ENCODE measurements at places on chromosomes 7 and 10.

DNA sequence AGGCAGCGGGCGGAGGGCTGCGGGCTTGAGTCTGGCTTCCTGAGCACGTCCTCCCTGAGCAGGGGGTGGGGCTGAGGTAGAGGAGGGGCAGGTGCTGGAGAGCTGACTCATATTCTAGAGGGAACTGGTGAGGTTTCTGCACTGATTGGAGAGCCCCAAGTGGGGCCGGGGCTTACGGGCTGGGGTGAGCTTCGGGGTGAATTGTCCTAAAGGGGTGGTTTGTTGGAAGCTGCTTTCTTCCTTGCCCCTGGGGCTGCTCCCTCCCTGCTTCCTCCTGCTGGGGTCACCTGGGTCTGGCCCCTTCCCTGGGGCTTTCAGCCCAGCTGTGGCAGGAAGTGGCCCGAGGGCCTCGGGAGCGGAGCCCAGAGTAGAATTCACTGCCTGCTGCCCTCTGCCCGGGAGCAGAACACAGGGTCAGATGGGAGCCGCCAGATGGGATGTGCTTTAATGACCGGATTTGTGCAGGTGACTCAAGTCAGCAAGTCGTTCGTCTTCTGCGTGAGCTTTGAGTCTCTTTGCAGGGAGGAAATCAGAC, 48.6 kb downstream of the FAM20C start:
- no peak for DNase-seq

DNA sequence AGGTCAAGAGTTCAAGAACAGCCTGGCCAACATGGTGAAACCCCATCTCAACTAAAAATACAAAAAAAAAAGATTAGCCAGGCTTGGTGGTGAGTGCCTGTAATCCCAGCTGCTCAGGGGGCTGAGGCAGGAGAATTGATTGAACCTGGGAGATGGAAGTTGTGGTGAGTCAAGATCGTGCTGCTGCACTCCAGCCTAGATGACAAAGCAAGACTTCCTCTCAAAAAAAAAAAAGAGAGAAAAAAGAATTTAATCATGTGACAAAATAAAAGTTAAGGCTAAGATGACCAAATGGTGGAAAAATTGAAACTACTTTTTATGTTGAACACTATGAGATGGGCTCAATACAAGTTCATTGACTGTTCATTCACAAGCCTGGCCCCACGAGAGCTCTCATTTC, 141.1 kb upstream of the WDR11 start:
- DNase-seq = no peak

DNA sequence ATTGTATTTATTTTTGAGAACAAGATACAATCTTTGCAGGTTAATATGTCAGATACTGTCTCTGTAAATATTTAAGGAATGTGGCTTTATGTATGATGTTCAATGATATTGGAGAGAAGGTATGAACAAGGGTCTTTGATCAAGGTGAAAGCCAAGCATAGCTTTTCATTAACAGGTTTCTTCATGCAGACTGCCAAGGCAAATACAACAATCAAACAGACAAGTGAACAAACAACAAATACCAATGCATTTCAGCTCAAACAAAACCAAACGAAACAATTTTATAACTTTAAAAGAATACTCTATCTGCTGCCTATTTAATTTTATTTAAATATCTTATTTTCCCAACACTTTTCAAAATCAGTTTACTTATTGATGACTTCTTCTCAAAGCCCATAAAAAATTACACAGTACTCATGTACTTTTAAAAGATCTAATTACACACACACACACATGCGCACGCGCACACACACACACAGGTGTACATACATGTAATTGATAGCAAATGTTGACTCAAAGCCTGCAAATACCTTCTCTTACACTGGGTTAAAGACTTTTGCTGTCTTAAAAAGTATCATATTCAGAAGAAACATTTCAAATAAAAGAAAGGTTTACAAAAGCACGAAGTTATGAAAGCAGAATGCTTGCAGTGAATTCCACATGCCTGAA, 201.1 kb upstream of the CCDC6 start:
- DNase-seq = no peak

DNA sequence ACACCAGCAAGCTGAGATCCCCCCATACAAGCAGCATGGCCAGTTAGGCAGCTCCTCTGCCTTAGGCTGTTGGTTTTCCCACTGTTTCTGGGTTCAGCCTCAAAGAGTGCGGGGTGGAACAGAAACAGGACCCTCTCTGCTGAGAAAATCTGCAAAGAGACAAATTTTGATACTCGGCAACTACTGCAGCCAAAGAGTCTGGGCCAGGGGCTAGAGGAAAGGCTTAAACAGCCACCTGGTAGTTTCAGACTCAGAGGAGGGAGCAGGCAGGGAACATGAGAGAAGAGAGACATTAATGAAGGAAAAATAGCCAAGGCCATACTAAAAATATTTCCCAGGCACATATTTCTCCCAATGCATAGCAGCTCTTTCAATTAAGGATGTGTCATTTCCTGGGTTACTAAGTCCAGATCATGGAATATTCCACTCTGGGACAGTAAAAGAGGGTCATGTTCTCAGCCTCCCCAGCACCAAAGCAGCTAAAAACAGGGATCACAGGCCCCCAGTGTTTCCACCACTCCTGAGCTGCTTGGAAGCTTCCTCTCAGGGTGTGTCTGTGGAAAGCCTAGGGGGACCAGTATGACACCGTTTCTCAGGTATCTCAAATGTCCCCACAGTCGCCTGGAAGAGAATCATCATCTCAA, 29.8 kb downstream of the PDLIM1 start:
- DNase-seq = peak; percentile 88

- DNase-seq = no peak
These were observed 8.4 kb upstream of the STK32C start for GRCh38 chr10:132316133-132316532.

GRCh38 chr10:31760674-31761081, 168.0 kb downstream of the ARHGAP12 start:
- no peak for DNase-seq

GRCh38 chr7:150514748-150515222, at the start of gene GIMAP7:
TSS of gene GIMAP7 (plus strand) at chr7:150514872. CDS start at chr7:150519975, 5,103 bp downstream.
- no peak for DNase-seq

- DNase-seq = no peak
These were observed 172.7 kb downstream of the NEURL1 start for GRCh38 chr10:103666087-103666761.

DNA sequence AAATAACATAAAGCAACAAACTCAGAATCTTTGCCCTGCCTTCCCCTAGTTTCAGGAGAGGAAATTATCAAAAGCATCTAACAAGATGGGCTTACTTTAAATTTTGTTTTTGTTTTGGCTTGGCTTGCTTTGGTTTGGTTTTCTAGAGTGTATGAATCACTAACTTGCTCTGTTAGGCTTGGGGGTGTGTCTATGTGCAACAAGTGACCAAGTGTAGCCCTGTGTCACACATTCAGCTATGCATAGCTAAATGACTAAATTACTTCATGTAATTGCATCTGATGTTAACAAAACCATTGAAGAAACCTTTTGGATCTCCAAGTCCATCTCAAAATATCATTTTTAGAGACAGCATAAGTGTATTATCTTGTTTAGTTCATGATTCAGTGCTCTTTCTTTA, 251.0 kb downstream of the TFEC start:
- peak; percentile 9 for DNase-seq

- DNase-seq = no peak
These were observed 23.7 kb downstream of the ZNF775 start for GRCh38 chr7:150402671-150403321.

DNA sequence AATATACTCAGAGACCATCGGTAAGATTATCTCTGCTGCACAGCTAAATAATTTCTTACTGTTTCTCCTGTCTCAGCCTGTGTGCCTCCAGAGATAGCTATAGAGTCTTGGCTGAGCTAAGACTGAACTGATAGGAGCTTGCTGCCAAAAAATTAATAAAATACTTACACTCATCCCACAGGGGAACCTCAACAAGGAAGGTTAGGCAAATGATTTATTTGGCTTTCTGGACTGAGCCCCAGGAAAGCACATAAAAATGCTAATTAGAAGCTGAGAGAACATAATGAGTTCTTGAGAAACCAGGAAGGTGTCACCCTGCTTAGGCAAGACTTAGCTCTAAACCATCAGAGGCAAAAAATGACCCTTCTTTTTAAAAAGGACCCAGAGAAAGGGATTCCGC, 534.5 kb downstream of the TNS3 start:
- no peak for DNase-seq

- no peak for DNase-seq
These were observed 11.2 kb upstream of the CXCL12 start for GRCh38 chr10:44395902-44396670.

DNA sequence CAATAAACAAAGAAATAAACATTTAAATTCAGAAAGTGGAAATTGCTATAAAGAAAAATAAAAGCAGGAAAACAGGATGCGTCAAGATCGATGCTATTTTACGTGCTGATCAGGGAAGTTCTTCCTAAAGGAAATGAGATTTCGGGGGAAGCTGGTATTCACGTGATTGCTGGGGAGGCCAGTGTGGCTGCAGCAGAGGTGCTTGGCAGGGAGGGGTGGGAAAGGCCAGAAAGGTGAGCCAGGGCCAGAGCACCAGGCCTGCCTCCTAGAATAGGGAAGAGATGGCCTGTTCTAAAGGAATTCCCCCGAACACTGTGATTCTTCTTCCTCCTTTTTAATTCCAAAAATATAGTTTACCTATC, 923 bp upstream of the CREB3L2 start:
- DNase-seq = no peak

DNA sequence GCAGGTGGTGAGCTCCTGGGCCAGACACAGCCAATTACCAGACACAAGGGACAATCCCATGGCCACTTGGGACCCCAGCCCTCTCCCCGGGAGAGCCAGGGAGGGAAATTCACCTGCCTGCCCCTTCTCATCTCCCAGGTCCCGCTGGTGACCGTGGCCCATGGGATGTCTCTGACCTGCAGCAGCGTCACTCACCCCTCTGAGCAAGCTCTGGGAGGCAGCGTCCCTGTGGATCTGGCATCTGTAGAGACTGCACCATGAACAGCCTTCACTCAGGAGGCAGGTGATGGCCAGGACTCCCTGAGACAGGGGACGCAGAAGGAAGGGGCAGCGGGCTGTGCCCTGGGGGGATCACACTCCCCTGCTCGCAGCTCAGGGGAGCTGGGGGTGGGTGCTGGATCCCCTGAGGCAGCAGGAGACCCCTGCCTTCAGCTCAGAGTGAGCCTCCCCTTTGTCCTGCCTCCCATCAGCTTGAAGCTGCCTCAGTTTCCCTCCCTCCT, 90.8 kb downstream of the FOXL3 start:
- DNase-seq = no peak

DNA sequence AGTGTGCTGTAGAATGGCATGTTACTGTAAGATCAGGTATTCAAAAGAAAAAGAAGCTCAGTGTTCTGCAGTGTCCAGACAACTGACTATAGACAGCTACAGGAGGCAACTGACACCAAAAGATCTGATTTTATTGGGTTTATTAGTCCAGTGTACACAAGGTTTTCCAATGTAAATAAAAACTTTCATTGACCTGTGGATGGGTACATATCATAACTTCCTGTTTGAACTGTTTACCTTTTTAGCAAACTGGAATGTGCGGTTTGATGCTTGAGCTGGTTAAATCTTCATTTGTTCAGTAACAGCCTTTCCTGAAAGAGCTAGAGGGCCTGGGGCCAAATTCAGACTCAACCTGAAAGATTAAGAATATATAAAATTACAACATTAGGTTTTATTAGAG, 172.6 kb upstream of the SP8 start:
- DNase-seq = no peak

- no peak for DNase-seq
These were observed 15.8 kb downstream of the ASZ1 start for GRCh38 chr7:117411539-117411938.

- DNase-seq = peak; percentile 12
These were observed 170.1 kb upstream of the SEMA3A start for GRCh38 chr7:84364708-84365107.

- DNase-seq = no peak
These were observed 16.8 kb downstream of the IL2RA start for GRCh38 chr10:6045314-6045848.

DNA sequence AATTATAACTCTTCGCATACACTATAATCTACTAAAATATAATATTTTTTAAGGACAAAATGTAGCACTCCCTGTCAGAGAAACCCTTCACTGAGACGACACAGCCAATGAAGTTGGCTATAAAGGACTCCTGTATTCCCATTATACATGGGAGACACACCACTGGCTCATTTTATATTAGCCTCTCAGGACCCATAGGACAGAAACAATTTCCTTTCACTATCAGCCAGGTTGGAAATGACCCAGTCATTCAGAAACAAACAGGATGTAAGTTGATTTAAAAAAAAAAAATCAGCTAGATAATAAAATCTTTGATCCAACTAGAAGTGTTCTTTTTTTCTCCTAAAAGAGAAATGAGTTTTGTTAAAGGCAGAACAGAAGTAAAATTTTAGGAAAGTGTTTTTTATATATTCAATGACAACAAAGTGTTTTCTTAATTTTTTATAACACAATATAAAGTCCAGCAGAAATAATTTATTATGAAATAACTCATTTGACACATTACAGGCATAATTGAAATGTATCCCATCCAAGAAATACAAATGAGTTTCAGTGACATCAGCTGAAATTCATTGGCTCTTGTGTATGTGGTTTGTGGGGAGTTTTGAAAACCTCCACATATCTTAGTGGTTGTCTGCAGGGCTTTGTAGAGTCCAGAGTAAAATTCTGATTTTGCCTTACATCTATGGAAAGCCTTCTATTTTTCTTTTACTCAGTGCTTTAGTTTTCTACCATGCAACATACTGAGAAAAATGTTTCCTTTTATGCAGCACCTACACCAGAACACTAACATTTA, 64.1 kb downstream of the CTTNBP2 start:
- DNase-seq = no peak

GRCh38 chr7:128673571-128673970, 1.5 kb downstream of the GARIN1A start:
- no peak for DNase-seq

GRCh38 chr10:27878281-27878680, 120.6 kb downstream of the ODAD2 start:
- no peak for DNase-seq

DNA sequence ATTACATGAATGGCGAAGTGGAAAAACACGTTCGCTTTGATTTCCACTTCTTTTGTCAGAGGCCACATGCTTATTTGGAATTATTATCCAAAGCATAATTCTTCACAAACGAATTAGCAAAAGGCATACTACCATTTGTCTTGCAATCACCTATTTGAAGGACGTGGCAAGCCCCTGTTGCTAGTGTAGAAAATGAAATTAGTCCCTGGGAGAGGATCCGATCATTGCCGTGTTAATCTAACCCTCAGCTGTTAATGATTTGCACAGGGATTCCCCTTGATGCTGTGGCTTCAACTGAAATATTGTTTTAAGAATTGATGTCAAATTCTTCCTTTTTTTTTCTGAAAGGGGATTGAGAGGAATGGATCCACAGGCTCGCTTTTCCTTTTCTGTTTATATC, 4.6 kb downstream of the AGMO start:
- DNase-seq = no peak

Measured in fibroblast of skin of back (primary cell).